Activated gamma-delta T cell (primary cell): ENCODE measurements at places on chromosomes 7 and 10.
A peak's percentile ranks its signal among the peaks of the same experiment; 100 is the strongest.

DNA sequence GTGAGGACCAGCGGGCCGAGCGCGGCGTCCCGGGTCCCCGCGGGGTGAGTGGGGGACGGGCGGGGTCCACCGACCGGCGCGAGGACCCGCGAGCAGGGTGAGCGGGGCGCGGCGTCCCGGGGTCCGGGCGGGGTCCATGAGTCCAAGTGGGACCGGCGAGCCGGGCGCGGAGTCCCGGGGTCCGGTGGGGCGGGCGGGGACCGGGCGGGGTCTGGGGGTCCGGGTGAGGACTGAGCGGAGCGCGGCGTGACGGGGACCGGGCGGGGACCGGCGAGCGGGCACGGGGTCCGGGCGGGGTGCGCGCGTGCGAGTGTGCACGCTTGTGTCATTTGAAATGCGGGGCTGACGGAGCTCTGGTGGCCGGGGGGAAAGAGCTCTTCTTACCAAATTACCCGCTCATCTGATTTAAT is 765 bp downstream of the CELF2 start:
- DNase-seq = peak; percentile 13

DNA sequence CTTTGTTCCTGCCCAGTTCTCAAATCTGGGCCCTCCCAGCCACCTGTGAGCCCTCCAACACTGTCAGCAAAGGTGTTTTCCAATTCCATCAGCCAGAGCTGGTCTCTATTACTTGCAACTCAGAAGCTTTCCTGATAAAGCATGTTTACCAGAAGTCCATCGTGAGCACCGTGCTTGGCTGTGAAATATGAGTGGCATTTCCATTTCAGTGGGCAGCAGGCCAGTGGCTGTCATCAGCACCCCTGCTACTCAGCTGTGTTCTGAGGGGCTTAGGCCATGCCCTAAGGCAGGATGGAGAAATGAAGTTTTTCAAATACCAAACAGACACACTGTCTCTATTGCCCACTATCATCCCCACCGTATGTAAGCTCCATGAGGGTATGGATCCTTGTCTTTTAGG is 12.7 kb upstream of the BNIP3 start:
- no peak for DNase-seq

DNA sequence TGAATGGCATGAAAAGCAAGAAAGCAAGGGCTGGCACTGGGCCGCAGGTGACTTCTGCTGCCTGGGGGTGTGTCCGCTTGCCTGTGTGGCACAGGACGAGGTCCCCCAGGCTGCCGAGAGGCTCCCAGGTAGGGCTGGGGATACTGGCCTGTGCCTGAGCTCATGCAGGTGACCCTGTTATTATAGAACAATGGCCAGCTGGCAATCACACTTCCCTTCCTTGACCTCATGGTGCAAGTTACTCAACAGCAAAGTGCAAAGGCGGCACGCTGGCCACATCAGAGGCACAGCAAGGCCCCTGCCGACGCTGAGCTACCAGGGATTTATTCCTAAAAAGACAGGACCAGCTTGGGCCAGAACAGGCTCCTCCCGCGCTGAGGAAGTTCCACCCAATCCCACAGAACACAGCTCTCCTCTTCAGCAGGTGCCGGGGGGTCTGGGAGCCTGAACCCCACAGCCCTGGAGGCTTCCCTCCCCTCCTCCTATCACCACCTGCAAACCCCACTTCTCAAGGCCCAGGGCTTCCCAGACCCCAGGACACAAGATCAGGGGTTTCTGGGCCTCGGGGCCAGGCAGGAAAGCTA is 1.4 kb upstream of the ADAM8 start:
- no peak for DNase-seq

DNA sequence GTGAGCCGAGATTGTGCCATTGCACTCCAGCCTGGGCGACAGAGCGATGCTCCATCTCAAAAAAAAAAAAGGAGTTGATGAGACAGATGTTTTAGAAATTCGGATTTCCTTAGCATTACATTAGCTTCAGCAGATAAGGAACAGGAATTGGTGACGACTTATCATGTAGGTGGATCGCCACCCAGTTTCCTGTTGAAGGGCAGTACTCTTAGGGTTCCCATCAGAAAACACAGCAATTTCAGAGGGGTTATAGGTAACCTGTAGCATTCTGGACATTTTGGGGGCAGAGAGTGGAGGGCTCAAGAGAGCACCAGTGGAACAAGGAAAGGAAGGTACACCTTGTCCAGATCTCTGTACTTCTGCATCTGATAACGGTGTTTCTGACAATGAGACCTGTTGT is 146.4 kb upstream of the NOBOX start:
- DNase-seq = no peak

DNA sequence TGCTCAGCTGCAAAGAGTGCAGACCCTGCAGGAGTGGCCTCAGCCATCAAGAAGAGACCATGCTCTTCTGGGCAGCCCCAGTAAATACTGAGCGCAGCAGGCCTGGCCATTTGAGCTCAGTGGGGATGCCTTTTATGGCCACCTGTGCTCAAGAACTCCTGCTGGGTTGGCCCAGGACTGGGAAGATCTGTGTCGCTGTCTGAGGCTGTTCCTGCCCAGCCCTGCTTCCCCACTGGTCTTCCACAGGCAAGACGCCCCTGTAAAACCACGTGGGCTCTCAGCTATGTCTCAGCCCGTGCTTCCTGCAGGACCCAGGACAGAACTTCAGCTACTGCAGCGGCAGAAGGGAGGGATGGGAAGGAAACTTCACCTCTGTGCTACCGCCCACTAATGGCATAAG is 10.5 kb upstream of the PPIF start:
- no peak for DNase-seq

- no peak for DNase-seq
Observed at GRCh38 chr10:12656518-12657142, 307.3 kb downstream of the CAMK1D start.

DNA sequence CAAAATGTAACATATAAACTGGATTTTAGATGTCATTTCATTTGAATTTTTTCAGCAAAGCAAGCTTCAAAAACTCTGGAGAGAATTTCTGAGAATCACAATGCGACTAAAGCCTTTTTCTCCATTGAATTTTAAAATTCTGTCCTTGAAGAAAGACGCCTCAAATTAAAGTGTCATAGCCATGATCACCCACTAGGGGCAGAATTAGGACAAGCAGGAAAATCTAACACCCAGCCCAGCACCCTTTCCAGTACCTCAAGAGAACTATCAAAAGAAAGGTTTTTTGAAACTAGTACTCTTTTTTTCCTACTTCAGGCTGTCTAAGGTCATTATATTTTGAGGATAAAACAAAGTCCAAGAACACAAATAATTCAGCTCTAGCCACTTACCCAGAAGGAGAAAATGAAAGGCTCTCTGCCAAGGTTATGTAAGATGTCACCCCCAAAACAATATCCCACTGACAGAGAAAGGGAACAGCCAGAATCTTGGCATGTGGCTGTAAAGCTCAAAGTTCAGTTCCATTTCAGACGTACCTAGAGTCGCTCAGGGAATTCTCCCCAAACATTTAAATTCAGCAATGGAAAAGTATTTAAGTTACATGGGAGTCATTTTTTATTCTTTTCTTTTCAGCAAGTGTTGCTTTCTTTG is 299.4 kb downstream of the SNX13 start:
- DNase-seq = no peak

GRCh38 chr7:92158660-92159575 is 20.0 kb downstream of the LRRD1 start:
- DNase-seq = no peak
